ENCODE measurements at places on chromosomes 6 and 20. TPM values are rescaled to one million over a fixed set of nuclear protein-coding genes. Genes with fewer than 3 reads are reported as not detected.

DNA sequence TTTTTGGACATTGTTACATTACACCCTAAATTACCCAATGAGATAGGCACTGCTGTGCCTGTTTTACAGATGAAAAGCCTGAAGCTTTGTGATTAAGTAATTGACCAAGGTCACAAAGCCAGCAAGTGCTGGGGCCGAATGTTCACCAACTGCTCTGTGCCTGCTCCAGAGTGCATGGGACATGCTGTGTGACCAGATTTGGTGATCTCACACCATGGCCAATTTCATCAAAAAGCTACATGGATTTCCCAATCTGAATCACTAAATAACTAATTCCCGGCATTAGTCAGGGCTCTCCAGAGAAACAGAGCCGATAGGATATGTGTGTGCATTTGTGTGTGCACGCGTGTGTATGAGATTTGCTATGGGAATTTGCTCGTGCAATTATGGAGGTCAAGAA is 228.3 kb upstream of the ECI2 start:
- no peak for DNase-seq

GRCh38 chr6:75282706-75283105 is 1.9 kb downstream of the TMEM30A start:
- DNase-seq: no peak

- no peak for DNase-seq
Measured at GRCh38 chr6:13116155-13116554, 212.2 kb downstream of the TBC1D7 start.

PKIB gene
- 0.78 TPM for total RNA-seq

RAD21L1 gene
- 0.48 TPM for total RNA-seq

MYLK2 gene
- total RNA-seq: 0.39 TPM

DNA sequence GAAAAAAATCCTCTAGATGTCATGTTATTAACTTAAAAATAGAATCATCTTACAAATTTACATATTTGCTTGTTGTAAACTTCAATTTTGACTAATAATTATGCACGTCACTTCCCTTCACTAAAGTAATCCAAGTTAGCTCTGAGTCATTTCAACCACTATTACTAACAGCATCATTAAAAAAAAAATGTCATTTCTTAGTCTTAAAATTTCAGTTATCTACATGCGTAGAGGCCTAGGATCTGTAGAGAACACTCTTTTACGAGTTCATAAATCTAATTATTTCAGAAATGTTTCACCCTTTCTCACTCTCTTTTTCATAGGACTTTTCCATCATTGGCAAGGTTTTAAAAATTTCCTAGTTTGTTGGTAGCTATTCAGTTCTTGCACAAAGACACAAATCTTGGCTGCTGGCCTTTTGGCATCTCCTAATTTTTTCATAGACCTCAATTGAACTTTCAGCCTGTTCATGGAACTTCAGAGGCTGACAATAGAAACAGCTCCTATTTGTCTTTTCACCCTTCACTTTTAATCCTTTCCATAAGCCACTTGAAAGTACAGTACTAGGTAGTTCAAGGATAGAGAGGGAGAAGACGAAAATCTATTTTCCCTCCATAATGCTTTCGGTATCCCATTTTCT is 61.5 kb downstream of the OGFRL1 start:
- no peak for DNase-seq

DNA sequence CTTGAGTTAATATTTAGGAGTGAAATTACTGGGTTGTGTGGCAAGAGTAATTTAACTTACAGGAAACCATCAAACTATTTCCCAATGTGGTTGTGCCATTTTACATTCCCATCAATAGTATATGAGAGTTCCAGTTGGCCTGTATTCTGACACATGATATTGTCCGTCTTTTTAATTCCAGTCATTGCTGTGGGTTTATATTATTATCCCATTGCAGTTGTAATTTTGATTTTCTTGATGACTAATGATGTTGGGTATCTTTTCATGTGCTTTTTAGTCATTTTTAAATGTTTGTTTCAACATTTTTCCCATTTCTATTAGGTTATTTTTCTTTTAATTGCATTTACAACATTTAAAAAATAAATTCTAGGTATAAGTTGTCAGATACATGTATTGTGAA is 614.0 kb downstream of the UTRN start:
- no peak for DNase-seq

DNA sequence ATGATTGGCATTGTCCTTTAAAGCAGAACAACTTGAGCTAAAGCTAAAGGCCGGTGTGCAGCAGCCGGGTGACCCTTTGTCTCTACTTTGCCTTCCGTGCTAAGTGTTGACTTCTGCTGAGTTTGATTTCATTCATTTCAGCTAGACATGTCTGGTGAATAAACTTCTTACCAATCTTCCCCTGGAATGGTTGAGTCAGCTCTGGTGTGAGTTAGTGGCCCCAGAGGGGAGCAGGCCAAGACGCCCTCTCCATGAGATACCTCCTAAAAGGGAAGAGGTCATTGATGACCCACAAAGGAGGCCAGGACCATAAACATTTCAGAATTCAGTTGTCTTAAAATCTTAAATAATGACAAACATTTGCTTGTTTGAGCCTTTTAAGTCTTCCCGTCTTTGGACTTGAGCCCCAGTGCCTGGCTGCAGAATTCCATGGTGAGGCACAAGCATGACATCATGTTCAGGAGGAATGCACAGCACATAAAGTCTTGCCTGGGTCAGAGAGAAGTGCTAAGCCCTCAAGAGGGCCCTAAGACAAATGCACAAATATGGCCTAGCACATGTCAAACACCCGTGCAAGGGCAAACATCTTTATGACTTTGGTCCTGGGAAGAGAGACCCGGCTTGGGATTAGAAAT is 96.3 kb upstream of the NEDD9 start:
- no peak for DNase-seq

DNA sequence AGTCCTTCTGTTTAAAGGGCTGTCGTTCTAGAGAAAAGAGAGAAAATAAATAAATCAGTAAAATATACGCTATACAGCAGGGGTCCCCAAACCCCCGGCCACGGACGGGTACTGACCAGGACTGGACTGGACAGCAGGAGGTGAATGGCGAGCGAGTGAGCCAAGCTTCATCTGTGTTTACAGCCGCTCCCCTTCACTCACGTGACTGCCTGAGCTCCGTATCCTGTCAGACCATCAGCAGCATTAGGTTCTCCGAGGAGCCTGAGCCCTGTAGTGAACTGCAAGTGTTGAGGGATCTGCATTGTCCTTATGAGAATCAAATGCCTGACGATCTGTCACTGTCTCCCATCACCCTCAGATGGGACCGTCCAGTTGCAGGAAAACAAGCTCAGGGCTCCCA is 76.5 kb downstream of the ZNF217 start:
- DNase-seq: no peak

SLC17A4 gene
- total RNA-seq: not detected

HTR1E gene
- not detected for total RNA-seq

DNA sequence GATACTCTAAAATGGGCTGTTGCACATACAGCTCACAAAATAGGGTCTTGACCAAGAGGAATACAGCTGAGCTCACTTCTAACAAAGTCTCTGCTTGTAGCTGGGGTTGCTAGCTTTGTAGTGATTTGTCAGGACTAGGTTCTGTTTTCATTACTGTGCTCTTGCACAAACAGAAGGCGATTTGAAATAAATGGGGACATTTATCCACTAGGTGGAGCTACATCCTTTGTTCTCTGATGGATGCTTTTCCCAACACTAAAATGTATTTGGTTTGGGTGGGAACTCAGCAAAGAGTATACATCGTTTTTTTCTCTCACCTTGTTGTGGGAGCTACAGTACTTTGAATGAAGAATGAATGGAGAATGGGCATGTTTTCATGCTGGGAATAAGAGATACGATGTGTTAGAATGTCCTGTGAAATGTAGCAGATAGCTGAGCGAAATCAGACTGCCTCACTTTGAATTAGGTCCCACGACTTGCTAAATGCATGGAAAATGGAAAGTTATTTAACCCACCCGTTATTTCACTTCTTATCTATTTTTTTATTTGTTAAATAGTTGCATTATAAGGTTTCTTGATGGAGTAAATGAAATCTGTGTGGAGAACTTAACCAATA is 494.7 kb upstream of the MAP3K7 start:
- no peak for DNase-seq

- no peak for DNase-seq
Measured at GRCh38 chr6:34200340-34200971, 36.2 kb upstream of the HMGA1 start.

- no peak for DNase-seq
Measured at GRCh38 chr6:3252369-3252768, 6.4 kb upstream of the PSMG4 start.

DNA sequence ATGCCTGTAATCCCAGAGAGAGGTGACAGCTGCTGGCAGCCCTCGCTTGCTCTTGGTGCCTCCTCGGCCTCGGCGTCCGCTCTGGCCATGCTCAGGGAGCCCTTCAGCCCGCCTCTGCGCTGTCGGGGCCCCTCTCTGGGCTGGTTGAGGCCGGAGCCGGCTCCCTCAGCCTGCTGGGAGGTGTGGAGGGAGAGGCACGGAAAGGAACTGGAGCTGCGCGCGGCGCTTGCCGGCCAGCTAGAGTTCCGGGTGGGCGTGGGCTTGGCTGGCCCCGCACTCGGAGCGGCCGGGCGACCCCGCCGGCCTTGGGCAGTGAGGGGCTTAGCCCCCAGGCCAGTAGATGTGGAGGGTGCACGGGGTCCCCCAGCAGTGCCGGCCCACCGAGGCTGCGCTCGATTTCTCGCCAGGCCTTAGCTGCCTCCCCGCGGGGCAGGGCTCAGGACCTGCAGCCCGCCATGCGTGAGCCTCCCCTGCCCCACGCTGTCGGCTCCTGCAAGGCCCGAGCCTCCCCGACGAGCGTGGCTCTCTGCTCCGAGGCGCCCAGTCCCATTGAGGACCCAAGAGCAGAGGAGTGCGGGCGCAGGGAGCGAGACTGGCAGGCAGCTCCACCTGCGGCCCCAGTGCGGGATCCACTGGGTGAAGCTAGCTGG is 34.6 kb downstream of the C6orf52 start:
- DNase-seq: peak; percentile 49

DNA sequence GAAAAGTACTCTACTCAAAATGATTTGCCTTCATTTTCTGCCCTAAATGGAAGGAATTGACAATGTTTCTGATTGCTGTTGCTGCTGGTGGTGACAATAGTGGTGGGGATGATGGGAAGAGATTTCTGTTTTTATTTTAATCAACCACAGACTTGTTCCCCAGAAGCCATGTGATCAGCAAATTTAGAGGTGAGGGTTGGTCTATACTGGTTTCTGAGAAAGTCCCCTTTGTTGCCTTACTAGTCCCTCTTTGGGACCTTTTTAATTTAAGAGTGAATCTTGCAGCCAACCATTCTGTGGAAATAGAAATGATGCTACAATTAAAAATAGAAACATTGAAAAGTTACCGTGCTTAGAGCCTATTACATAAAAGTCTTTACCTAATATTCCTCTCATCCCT is 43.2 kb downstream of the AIG1 start:
- DNase-seq: no peak

- peak; percentile 14 for DNase-seq
Measured at GRCh38 chr6:39055661-39056060, 7.1 kb downstream of the GLP1R start.

DNA sequence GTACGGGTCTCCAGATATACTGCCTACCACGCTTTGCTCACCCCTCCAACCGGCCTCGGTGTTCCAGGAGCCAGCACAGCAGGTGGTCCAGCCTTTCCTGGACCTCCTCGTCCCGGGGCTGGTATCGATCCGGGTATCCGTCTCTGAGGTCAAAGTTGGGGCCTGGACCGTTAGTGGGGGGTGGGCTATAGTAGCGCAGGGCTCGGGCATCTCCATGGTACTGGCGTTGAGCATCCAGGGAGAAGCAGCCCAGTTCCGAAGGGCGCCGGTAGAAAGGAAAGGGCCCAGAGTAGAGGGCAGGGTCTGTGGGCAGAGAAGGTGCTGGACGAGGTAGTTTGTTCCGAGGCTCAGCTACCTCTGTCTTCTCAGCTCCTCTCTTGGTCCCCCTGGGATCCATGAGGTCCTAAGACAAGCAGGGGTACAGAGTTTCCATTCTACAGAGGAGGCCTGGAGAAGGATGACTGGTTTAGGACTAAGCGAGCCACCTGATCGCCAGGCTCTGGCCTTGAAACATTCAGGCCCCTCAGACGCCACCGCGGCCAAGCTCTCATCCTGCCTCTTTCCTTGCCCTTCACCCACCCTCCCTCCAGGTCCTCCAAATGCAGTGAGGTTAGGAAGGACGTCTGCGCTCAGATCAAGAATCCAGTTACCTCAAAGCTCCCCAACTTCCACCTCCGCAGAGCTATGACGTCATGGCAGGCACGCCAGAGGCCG is 502 bp downstream of the DXO start:
- no peak for DNase-seq

CRISP3 gene
- total RNA-seq: not detected

DNA sequence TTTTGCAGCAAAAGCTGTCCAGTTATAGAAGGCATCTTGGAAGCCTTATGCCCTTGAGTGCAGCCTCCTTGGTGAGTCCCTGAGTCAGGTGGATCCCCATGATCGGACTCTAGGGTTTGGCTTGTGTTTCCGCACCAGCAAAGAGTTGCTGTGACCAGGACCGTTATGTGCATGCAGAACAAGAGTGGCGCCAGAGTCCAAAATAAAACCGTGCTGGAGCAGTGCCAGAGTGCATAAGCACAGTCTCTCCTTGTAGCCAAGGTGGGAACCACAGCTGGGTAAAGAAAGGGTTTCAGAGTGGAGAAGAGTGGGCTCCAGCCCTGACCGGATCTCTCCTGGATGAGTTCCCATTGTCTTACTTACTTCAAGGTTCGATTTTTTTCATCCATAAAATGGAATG is 58.6 kb downstream of the FOXA2 start:
- DNase-seq: no peak

SLC17A3 gene
- 0.28 TPM for total RNA-seq

DNA sequence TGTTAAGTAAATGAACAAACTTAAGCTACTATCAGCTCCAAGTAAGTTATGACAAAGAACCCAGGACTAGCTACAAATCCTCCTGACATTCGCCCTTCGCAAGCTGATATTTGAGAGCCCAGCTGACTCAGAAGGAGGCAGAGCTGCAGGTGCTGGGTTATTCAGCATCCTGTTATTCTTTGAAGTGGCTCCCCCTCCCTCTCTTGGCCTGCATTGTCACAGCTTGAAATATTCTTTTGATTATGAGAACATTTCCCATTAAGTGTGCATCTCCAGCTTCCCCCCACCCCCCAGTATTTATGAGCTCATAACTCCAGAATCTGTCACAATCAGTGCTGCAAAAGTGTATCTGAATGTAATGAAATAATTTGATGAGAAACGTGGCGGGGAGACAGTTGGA is 78.8 kb upstream of the RALY start:
- no peak for DNase-seq

- no peak for DNase-seq
Measured at GRCh38 chr6:5416250-5416649, 154.9 kb downstream of the FARS2 start.

FAM229B gene
- total RNA-seq: 2.3 TPM

DNA sequence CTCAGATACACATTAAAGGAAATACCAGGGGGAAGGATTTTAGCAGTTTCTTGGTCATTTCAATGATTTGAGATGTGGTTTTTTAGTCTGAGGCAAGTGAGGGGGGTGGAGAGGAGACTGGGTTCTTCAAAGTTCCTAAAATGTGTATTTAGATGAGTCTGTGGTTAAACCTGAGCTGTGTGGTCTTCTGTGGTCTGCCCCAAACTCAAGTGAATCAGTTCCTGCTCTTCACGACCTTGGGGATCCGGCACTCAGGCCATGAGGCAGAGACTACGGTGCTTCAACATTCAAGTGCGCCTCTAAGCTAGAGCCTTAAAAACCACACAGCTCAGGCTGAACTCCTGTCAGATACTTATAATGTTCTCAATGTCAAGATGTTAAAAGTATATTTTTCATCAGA is 406.7 kb downstream of the LMBRD1 start:
- DNase-seq: no peak

RAET1E gene
- total RNA-seq: not detected

ZDHHC14 gene
- total RNA-seq: 5.2 TPM

GRCh38 chr6:168162366-168162765 is 83.4 kb upstream of the FRMD1 start:
- no peak for DNase-seq

- peak; percentile 74 for DNase-seq
Measured at GRCh38 chr6:142301651-142302391, at the start of gene ADGRG6. TSS of gene ADGRG6 (plus strand) at chr6:142302007. CDS start at chr6:142302330, 323 bp downstream.

Measured in activated naive CD8-positive, alpha-beta T cell treated with anti-CD3 and anti-CD28 coated beads, Interleukin-2, amount 10 ng/mL, durations not matched to agents 7 days and 5 days (primary cell).